Right cardiac atrium (tissue), 5 donors: ENCODE measurements at places on chromosomes 12 and 14. TPM values are rescaled to one million over a fixed set of nuclear protein-coding genes. Genes with fewer than 3 reads are reported as not detected.
A peak's percentile ranks its signal among the peaks of the same experiment; 100 is the strongest.

Gene NID2
- polyA plus RNA-seq, result 18.9 TPM

GRCh38 chr12:111209811-111210210 lies 159.1 kb downstream of the PHETA1 start:
- DNase-seq, result no peak

Gene STYK1
- polyA plus RNA-seq, result 0.02 TPM

GRCh38 chr12:18217966-18218365 lies 43.4 kb upstream of the PIK3C2G start:
- no peak for DNase-seq

- DNase-seq, result no peak
These were observed 135.4 kb upstream of the KITLG start for GRCh38 chr12:88715673-88716072.

DNA sequence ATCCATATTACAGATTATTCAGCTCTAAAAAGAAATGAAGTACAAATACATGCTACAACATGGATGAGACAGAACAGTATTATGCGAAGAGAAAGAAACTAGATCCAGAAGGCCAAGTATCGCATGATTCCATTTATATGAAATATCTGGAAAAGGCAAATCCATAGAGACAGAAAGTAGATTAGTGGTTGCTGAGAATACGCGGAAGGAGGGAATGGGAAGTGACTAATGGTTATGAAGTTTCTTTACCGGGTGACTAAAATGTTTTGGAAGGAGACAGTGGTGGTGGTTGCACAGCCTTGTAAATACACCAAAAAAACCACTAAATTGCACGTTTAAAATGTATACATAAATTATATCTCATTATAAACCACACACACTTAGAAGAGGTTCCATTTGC lies 12.5 kb downstream of the PRDM4 start:
- DNase-seq, result no peak

DNA sequence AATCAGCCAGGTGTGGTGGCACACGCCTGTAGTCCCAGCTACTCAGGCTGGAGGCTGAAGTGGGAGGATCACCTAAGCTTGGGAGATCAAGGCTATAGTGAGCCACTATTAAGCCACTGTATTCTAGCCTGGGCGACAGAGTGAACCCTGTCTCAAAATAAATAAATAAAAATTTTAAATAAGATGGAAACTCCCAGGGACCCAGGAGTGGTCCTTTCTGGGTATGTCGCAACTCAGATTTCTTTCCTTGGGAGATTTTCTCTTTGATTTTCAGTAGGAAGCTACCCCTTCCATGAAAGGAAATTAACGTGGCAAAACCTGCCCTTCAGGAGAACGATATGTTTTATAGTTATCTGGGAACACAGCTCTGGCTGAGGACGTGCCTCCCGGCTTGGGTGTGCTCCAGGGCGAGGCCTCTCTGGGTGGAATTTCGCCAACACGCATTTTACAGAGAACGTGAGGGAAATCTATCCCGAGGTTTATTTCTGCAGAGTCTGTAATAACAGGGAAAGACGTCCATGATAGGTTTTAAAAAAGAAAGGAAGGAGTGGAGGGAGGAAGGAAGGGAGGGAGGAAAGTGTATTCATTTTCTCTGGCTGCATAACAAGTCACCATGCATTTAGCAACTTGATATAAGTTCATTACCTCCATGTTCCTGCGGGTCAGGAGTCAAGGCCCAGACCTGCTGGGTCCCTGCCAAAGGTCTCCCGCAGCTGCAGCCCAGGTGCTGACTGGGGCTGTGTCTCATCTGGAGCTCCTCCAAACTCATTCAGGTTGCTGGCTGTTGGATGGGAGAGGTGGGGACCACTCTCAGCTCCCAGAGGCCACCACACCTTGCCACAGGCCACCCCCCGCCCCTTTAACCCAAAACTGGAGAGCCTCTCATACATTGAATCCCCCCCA lies 80.6 kb upstream of the GSC start:
- DNase-seq, result peak; percentile 80

Gene NOXRED1
- polyA plus RNA-seq, result 0.09 TPM

GRCh38 chr14:44567997-44568396 lies 60.9 kb upstream of the FSCB start:
- DNase-seq, result no peak

GRCh38 chr14:68076451-68076850 lies 256.9 kb downstream of the RAD51B start:
- DNase-seq, result no peak

- no peak for DNase-seq
These were observed 83.3 kb upstream of the SLC38A4 start for GRCh38 chr12:46908936-46909635.

DNA sequence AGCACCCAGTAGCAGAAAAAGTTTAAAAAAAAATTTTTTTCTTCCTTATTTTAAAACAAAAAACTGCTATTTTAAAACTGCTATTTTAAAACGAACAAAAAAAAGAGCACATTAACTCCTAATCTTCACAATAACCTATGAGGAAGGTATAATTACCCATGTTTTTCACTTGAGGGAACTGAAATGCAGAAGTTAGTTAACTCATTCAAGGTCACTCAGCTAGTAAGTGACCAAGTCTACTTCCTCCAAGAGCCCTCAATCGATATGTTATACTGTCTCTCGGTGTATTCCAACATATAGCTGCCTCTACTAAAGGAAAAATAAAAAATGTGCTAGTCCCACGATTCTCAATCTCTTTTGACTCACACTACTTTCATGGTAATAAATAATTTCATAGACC lies 7.8 kb downstream of the RPAP3 start:
- DNase-seq, result no peak

DNA sequence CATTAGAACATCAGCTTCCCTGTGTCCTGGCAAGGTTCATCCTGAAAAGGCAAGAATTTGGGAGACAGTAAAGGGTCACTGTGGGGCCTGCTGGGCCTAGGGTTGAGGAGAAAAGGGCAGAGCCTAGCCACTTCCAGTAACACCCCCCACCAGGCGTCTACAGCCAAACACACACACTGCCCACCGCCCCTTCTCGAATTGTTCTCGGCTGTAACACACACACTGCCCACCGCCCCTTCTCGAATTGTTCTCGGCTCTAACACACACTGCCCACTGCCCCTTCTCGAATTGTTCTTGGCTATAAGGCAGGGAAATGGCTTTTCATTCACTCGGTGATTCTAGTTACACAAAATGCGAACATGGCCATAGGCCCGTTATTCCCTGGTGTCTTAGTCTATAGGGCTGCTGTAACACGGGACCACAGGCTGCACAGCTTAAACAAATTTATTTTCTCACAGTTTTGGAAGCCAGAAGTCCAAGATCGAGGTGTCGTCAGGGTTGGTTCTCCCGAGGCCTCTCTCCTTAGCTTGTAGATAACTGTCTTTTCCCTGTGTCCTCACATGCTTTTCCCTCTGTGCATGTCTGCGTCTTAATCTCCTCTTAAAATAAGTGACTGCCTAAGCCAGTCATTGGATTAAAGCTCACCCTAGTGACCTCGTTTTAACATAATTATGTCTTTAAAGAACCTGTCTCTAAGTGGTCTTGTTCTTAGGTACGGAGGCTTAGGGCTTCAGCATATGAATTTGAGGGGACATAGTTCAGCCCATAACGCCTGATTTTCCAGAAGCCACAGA lies 171.0 kb downstream of the ADGRD1 start:
- no peak for DNase-seq

Gene TRPV4
- polyA plus RNA-seq, result 0.57 TPM

Gene IRAK3
- polyA plus RNA-seq, result 4.1 TPM

Gene FAIM2
- polyA plus RNA-seq, result 37.4 TPM

GRCh38 chr14:75448209-75448608 lies 20.4 kb downstream of the JDP2 start:
- no peak for DNase-seq

Gene CPSF2
- polyA plus RNA-seq, result 9.3 TPM

- DNase-seq, result no peak
These were observed 55.8 kb downstream of the BCL2L14 start for GRCh38 chr12:12126551-12126950.

- DNase-seq, result no peak
These were observed 345.8 kb downstream of the RPS29 start for GRCh38 chr14:49240383-49240782.

- no peak for DNase-seq
These were observed 12.0 kb upstream of the SLCO1B3 start for GRCh38 chr12:20798554-20798953.

DNA sequence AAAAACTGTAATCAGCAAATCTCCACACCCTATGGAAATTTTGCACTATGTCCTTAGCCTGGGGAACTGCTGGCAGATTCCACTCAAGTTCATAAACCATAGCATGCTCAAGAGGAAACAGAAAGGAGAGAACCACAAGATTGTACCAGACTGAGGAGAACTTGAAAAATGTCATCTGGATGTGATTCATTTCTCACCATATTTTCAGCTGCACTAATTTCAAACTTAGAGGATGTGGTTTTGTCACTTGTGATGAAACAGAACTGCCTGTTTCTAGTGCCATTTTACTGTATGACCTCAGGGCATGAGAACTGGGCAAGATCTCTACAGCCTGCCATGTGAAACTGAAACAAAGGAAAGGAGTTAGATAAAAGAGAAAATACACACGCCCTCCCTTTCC lies 1493.1 kb upstream of the FLRT2 start:
- DNase-seq, result no peak

GRCh38 chr12:67035121-67035520 lies 234.0 kb upstream of the CAND1 start:
- DNase-seq, result no peak

Gene GDF3
- 0.32 TPM for polyA plus RNA-seq

Gene ESPL1
- polyA plus RNA-seq, result 0.11 TPM

GRCh38 chr12:108514468-108514972 lies 557 bp upstream of the FICD start:
- no peak for DNase-seq

DNA sequence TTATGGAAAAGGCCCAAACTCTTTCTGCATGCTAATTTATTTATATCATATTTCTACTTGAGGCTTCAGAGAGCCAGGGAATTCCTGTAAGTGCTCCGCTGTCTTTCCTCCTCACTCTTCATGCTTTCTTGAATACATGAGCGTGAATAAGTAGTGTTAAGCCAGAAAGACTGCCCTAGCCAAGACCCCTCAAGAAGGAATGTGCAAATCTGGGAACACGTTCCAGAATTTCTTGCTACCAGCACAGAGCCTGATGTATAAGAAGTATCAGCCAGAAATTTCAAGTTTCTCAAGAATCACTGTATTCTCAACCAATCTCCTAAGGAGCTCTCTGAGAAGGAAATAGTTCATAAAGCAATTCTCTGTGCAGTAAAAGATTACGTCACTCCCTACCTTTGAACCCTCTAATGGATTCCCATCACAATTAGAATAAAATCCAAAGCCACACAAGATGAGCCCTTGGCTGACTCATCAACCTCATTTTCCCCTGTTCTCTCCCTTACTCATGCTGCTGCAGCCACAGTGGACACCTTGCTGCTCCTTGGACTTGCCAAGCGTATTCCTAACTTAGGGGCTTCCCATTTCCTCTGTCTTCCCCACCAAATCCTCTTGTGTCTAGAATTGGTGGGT lies 6.9 kb upstream of the TSPAN8 start:
- no peak for DNase-seq

DNA sequence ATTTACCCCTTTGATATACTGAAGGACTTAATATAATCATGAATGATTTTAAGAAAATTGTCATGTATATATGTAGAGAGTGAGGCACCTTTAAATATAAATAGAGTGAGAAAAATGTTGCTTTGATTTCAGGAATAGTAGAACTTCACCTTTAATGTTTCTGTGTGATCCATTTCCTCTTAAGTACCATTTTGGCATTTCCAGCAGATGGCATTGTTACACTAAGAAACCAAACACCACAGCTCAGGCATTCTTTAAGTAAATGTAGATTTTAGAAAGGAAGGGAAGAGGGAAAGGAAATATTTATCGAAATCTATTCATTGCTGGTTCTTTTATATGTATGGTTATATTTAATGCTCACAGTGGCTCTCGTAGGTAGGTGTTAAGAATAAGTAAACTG lies 556.7 kb upstream of the FBXO33 start:
- DNase-seq, result no peak

DNA sequence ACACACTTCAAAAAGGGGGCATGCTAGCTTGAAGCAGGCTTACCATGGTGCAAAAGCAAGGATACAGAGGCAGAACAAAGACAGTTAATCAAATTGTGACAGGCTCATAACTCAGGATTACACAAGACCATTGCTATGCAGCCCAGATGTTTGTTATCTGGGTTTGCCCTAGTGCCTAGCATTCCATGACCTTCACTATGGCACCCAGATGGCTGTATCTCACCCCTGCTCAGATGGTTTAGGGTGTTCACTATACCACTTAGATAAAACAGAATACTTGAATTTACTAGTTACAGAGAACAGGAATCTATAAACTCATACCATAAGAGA lies 56.2 kb downstream of the SDR9C7 start:
- no peak for DNase-seq
